Hematopoietic multipotent progenitor cell treated with erythropoietin and hydrocortisone succinate and interleukin-3 and kit ligand, for 15 days (in vitro differentiated cells): ENCODE measurements at places on chromosomes 6 and 20.
A peak's percentile ranks its signal among the peaks of the same experiment; 100 is the strongest.

GRCh38 chr20:31764641-31765305 is 25.7 kb downstream of the TPX2 start:
- no peak for DNase-seq

DNA sequence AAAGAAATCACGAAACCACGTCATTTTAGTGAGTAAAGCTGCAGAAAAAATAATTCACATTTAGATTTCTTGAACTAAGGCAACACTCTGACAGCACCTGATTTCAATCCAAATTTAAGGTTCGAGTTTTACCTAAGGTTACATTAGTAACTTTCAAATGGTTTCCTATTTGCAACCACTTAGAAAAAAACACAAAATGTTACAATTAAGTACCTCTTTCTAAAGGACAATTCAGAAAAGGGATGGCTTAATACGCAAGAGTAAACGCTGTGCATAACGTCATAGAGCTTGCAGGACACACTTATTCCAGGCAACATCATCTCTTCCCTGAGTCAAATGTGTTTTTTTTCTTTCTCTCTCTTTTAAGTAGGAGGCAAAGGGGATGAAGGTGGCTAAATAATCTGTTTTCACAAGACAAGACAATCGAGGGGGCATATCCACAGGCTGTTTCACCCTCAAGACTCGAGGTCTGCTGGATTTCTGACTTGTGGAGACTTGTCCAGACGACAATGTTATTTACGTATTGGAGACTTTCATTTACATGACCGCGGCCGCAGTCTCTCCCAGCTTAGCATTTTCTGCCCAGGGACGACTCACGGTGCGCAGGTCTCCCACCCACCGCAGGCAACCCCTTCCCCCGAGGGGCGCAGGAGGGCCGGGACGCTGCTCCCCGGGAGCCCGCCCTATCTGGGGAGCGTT is 86.0 kb downstream of the SESN1 start:
- DNase-seq: peak; percentile 46

GRCh38 chr6:118667988-118668387 is 16.6 kb upstream of the CEP85L start:
- DNase-seq: no peak

GRCh38 chr6:4450237-4450636 is 314.9 kb upstream of the ECI2 start:
- no peak for DNase-seq

GRCh38 chr6:79841577-79842375 is 105.6 kb downstream of the ELOVL4 start:
- no peak for DNase-seq

DNA sequence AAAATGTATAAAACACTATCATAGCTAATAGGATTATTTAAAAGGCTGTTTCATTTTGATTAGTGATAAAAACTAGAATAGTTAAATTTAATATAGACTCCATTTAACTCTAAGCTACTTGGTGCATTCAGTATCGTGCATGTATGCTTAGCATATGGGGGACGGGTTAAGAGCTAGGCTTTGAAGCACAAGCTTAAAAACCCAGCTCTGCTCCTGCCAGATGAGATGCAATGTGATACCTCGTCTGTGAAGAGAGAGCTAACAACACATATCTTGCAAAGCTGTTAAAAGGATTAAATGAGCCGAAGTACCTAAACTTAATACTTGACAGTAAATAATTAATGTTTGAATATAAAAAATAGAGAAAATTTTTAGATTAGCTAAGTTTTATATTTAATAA is 42.2 kb downstream of the DTNBP1 start:
- no peak for DNase-seq

- no peak for DNase-seq
These were observed 18.9 kb downstream of the ORC3 start for GRCh38 chr6:87608802-87609201.

- DNase-seq: no peak
These were observed 31.3 kb upstream of the BTN3A2 start for GRCh38 chr6:26333476-26334297.

- DNase-seq: no peak
These were observed 771.7 kb downstream of the EPHA7 start for GRCh38 chr6:92647630-92648029.

- no peak for DNase-seq
These were observed 493.5 kb downstream of the TFAP2A start for GRCh38 chr6:9921366-9921765.

- no peak for DNase-seq
These were observed 123.1 kb upstream of the CARMIL1 start for GRCh38 chr6:25156123-25156522.

DNA sequence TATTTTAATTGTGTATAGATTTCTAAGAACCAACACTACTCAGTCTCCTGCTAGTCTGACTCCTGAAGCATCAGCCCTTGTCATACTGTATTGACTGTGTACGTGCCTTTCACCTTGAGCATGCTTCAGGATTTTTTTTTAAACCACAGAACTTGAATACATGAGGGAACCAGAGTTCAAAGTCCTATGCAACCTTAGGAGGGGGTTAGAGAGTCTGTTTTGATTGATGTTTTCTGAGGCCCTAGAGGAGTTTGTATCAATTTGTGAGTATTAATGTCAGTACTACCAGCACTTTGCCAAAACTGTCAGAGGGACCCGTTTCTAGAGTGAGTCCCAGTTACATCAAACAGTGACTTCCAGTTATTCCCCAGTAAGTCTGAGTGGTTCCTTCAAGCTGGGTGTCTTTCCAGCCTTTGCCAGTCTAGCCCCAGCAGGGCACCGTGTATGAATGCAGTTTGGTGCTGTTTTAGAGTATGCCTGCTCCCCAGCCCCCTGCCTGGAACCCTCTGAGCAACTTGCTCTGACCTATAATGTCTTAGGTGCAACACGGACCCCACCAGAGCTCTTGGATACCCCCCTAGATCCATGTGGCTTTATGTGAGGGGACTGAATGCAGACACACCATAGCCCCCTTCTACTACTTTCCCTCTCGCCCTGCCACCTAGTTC is 8.5 kb downstream of the TP53INP2 start:
- no peak for DNase-seq

- no peak for DNase-seq
These were observed 429 bp downstream of the AMD1 start for GRCh38 chr6:110874880-110875547.

- DNase-seq: no peak
These were observed 84.9 kb upstream of the SIM1 start for GRCh38 chr6:100549406-100550167.

DNA sequence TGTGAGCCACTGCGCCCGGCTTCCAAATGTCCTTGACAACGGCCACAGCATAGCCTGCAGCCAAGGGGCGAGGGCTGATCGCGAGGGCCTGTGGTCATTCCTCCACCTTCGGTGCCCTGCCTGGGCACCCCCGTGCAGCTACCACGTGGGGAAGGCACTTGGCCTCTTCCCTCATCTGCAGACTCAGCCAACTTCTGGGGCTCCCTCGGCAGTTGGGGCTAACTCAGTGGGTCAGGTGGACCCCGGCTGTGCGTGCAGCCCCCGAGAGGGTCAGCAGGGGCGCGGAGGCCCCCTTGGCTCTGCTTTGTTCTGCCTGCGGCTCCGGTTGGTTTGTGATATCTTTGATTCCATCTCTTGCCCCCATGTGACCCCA is 52.9 kb upstream of the BHLHE23 start:
- no peak for DNase-seq

DNA sequence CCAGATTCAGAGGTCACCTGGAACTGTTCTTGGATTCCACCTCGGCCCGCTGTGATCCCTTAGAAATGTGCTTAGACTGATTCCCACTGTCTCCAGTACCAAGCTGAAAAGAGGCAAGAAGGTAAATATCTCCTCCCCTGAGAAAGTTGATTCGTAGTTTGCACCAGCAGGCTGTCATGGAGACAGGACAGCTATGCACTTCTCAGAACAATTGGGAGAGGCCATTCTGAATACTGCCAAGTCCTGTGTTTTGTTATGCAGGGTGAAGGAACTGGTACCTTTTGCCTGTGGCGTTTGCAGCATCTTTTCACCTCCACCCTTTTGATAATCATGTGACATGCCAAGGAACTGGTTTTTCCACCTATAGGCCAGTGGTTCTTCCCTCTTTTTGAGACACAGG is 58.2 kb upstream of the RNGTT start:
- DNase-seq: no peak
